H9 (cell line): ENCODE measurements at places on chromosomes 13 and 19.
A peak's percentile ranks its signal among the peaks of the same experiment; 100 is the strongest.

DNA sequence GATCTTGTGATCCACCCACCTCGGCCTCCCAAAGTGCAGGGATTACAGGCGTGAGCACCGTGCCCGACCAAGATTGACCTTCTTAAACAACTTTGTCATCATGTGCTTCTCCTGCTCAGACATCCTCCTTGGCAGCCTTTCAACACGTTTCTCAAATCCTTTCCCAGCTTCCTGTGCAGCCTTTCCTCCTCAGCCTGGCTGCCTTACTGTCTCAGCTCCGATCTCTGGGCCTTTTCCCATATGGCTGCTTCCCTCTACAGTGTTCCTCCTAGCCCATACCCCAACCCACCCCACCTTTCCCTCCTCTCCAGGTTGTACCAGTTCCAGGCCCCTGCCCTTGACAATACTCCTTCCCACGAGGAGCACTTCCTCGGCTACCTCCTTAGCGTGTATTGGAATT is 7.2 kb downstream of the PHF11 start:
- no peaks in the 10 kb centered on the region for H3K36me3 ChIP-seq
- no peaks in the 10 kb centered on the region for H3K27me3 ChIP-seq
- no peak for DNase-seq
- H3K27ac ChIP-seq: no peak overlapping the region
- H3K4me3 ChIP-seq: no peak overlapping the region

- H3K4me1 ChIP-seq: no peaks in the 10 kb centered on the region
- H3K27me3 ChIP-seq: peaks cover 8% of the 10 kb centered on the region
- no peak overlapping the region for H3K27ac ChIP-seq
Measured at GRCh38 chr19:996051-996838, 4.0 kb upstream of the GRIN3B start.

DNA sequence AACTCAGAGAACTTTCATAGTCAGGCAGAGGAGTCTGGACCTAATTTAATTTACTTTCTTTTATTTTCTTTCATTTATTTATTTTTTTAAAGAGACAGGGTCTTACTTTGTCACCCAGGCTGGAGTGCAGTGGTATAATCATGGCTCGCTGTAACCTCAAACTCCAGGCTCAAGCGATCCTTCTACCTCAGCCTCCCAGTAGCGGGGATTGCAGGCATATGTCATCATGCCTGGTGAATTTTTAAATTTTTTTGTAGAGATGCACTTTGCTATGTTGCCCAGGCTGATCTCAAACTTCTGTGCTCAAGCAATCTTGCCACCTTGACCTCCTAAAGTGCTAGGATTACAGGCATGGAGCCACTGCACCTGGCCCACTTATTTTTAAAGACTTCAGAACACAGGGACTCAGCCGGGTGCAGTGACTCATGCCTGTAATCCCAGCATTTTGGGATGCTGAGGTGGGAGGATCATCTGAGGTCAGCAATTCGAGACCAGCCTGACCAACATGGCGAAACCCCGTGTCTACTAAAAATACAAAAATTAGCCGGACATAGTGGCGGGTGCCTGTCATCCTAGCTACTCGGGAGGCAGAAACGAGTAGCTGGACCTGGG is 50.6 kb downstream of the KLF5 start:
- no peaks in the 10 kb centered on the region for H3K27me3 ChIP-seq
- no peaks in the 10 kb centered on the region for H3K36me3 ChIP-seq
- H3K27ac ChIP-seq: no peak overlapping the region
- H3K4me3 ChIP-seq: no peak overlapping the region
- H3K4me1 ChIP-seq: no peaks in the 10 kb centered on the region

DNA sequence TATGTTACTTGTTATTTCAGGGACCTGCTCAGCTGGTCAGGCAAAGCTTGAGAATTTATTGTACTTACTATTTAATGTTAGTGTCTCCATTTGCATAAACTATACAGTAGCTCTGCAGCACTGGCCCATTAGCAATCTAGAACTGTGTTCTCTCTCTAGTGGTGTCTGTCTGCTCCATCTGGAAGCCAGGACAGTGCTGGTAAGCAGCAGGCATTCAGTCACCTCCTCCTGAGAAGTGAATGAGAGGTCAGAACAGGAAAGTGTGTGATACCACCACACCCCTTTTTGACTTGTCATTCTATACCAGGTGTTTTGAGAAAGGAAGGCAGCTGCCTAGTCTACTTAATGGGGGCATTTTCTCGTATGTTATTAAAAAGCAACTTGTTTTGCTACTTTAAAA is 3.9 kb downstream of the COG3 start:
- no peaks in the 10 kb centered on the region for H3K27me3 ChIP-seq
- H3K27ac ChIP-seq: no peak overlapping the region
- DNase-seq: no peak

GRCh38 chr13:67117010-67117550 is 113.1 kb downstream of the PCDH9 start:
- no peak for DNase-seq
- no peak overlapping the region for H3K4me3 ChIP-seq
- no peaks in the 10 kb centered on the region for H3K27me3 ChIP-seq
- H3K27ac ChIP-seq: no peak overlapping the region
- no peaks in the 10 kb centered on the region for H3K36me3 ChIP-seq
- no peaks in the 10 kb centered on the region for H3K4me1 ChIP-seq

DNA sequence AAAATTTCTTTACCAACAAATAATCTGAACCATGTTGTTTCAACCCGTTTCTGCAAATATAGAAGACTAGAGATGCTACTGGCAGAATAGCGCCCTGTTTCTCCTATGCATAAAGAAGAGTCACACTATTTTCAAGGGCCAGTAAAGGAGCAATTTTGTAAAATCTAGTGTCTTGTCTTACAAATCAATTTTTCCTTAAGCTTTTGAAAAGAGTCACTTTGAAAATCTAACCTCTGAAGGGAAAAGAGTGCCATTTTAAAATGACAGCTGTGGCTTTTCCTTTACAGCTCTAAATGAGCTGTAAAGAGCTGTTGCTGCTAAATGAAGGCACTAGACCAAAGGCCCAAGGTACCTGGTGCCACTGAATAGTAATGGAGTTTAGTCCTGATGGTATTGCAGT is 16.9 kb upstream of the GTF2F2 start:
- DNase-seq: no peak
- no peaks in the 10 kb centered on the region for H3K27me3 ChIP-seq
- H3K36me3 ChIP-seq: no peaks in the 10 kb centered on the region

- peaks cover 44% of the 10 kb centered on the region for H3K36me3 ChIP-seq
- peak; percentile 68 for DNase-seq
- no peak overlapping the region for H3K27ac ChIP-seq
- H3K4me3 ChIP-seq: no peak overlapping the region
Measured at GRCh38 chr19:17648097-17648660, 40.0 kb downstream of the UNC13A start.

DNA sequence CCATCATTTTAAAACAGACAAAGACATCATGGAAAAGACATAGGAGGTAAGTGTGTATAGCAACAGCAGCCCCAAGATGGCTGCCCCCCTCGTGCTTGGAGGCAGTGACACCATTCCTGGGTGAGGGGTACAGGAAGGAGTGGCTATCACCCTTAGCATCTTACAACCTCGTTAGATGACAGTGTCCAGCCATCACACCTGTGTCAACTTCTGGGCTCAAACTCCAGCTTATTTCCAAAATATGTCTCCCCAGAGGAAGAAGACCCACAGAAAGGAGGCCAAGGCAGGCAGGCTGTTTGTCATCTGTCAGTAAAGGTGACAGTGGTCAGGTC is 27.5 kb downstream of the EPS15L1 start:
- H3K36me3 ChIP-seq: peaks cover 13% of the 10 kb centered on the region
- peaks cover 2% of the 10 kb centered on the region; the same call in 1 of the 2 replicates for H3K4me1 ChIP-seq
- no peak overlapping the region for H3K4me3 ChIP-seq
- DNase-seq: no peak
- no peaks in the 10 kb centered on the region for H3K27me3 ChIP-seq
- H3K27ac ChIP-seq: no peak overlapping the region

DNA sequence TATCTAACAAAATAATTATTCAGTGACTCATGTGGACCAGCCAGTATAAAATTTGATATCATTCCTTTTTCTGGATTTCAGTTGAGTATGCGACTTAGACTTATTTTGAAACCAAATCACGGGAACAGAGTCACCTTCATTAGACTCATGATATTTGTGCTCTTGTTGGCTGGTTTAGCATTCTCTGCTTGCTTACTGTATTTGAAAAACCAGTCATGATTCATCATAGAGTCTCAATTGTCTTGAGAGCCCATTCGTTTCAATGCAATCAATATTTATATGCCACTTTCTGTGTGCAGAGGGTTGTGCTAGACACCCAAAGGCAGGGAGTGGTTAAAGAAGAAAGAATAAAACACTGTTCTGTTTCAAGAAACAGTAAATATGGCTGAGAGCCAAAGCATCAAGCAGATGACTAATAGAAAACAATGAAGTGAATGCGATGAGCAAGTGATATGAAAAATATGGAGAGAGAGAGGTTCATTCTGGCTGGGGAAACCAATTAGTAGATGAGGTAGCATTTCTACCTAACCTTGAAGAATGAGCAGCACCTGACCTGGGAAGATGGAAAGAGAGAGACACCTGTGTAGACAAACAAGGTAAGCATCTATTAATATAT is 99.6 kb upstream of the MBNL2 start:
- H3K36me3 ChIP-seq: no peaks in the 10 kb centered on the region
- H3K4me3 ChIP-seq: no peak overlapping the region
- H3K27ac ChIP-seq: no peak overlapping the region

DNA sequence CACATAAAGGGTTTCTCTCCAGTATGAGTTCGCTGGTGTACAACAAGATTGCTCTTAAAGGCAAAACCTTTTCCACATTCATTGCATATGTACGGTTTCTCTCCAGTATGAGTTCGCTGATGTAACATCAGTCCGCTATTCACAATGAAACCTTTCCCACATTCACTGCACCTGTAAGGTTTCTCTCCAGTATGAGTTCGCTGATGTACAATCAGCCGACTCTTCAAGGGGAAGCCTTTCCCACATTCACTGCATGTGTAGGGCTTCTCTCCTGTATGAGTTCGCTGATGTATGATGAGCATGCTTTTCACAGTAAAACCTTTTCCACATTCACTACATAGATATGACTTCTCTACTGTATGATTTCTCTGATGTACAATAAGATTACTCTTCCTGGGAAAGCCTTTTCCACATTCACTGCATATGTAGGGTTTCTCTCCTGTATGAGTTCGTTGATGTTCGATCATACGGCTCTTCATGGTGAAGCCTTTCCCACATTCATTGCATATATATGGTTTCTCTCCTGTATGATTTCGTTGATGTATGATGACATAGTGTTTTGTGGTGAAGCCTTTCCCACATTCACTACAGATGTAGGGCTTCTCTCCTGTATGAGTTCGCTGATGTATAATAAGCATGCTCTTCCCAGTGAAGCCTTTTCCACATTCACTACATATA is 6.0 kb upstream of the ZNF614 start:
- peaks cover 94% of the 10 kb centered on the region for H3K36me3 ChIP-seq
- no peaks in the 10 kb centered on the region for H3K4me1 ChIP-seq
- H3K27ac ChIP-seq: no peak overlapping the region
- H3K4me3 ChIP-seq: no peak overlapping the region
- H3K27me3 ChIP-seq: no peaks in the 10 kb centered on the region
- DNase-seq: no peak

- H3K27me3 ChIP-seq: no peaks in the 10 kb centered on the region
- no peak overlapping the region for H3K4me3 ChIP-seq
- no peak overlapping the region for H3K27ac ChIP-seq
- DNase-seq: peak; percentile 55
- no peaks in the 10 kb centered on the region for H3K4me1 ChIP-seq
Measured at GRCh38 chr13:108345016-108345415, 75.5 kb downstream of the TNFSF13B start.

GRCh38 chr19:53311044-53311443 is 22.5 kb upstream of the ZNF845 start:
- H3K4me3 ChIP-seq: no peak overlapping the region
- DNase-seq: no peak
- no peaks in the 10 kb centered on the region for H3K36me3 ChIP-seq
- H3K27ac ChIP-seq: no peak overlapping the region
- no peaks in the 10 kb centered on the region; the same call in 1 of the 2 replicates for H3K27me3 ChIP-seq

DNA sequence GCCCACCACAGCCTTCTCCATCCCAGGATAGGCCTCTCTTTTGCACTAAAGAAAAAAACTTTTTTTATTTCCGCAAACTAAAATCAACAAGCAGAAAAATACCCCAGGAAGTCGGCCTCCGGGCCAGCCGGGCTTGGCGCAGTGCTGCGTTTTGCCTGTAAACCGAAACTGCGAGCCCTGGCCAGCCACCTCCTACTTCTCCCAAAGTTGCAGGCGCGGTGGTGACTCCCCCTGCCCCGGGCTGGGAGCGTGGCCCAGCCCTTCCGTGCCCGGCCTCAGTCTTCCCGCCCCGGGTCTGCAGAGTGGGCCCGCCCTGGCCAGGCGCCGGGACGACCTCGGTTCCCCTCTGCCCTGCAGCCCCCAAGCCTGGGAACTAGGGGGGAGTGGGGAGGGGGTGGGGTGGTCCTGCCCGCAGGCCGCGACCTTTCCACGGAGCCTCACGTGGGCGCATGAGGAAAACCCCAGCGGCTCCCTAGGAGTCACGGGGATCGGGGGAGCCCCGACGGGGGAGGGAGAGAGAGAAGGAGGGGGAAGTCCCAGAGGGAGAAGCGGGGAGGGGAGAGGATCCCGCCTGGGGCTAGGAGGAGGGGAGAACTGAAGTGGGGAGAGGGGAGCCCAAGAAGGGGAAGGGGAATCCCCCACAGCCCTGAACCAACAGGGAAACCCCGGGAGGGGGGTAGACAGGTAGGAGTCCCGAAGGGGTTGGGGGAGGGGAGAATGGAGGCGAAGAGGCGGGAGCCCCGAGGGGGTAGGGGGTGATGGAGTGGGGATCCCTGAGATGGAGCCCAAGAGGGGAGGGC is 3.0 kb downstream of the GADD45B start:
- H3K27ac ChIP-seq: no peak overlapping the region
- peaks cover 7% of the 10 kb centered on the region; the same call in 1 of the 2 replicates for H3K27me3 ChIP-seq
- no peak for DNase-seq
- peaks cover 4% of the 10 kb centered on the region; the same call in 1 of the 2 replicates for H3K4me1 ChIP-seq
- peak overlapping the region; percentile 88 for H3K4me3 ChIP-seq
- H3K36me3 ChIP-seq: 0 out of 2 replicates have a peak, but pooled peaks cover 3% of the 10 kb centered on the region

DNA sequence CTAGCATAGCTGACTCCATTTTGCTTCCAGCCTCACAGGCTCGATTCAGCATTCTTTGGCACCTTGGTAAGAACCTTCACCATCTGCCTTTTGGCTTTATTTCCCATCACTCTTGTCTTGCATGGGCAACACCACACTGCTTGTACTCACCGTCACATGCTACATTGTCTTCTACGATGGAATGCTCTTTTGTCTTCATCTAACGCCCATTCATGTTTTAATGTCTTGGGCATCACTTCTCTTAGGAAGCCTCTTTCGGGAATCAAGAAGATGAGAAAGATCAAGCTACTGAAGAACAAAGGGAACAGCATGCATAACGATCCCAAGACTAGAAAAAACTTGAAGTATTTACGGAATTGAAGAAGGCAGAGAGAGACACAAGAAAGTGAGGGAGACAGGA is 5.7 kb upstream of the RPL21 start:
- no peaks in the 10 kb centered on the region; the same call in 1 of the 2 replicates for H3K4me1 ChIP-seq
- H3K27me3 ChIP-seq: no peaks in the 10 kb centered on the region
- H3K27ac ChIP-seq: peak overlapping the region; percentile 68
- H3K4me3 ChIP-seq: no peak overlapping the region
- no peak for DNase-seq

GRCh38 chr13:23570099-23570920 is at the start of gene TNFRSF19:
Gene TNFRSF19 (plus strand): TSS chr13:23570412. CDS start chr13:23590184, 19,772 bp downstream.
- no peaks in the 10 kb centered on the region for H3K27me3 ChIP-seq
- peak within 1 kb of the TSS; percentile 7; the same call in 1 of the 3 replicates for H3K4me3 ChIP-seq
- no peaks in the 10 kb centered on the region for H3K36me3 ChIP-seq
